ENCODE measurements at places on chromosomes 6 and 20.

DNA sequence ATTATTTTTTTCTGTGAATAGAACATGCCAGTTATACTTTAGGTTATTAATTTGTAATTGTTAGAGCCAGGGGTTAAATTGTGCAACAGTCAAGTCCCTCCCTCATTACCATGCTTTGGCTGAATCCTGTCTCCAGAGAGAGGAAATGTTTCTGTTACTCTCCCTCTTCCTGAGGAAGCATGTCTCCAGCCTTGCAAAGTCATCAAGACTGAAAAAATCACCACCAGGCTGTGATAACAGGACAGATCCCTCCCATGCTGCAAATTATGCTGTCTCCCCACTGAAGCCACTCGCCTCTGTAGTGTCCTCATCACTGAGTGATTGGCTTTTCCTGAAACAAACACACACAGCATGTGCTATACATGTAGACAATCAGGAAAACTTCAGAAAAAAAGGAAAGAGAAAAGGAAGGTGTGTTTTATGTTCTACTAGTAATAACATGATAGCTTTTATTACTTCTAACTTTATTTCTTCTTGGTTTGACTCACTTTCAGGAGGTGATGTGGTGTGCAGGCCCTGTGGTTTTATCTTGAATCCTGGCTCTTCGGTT lies 290.0 kb upstream of the JAG1 start:
- DNase-seq = no peak

GRCh38 chr20:39885975-39886649 lies 802.9 kb downstream of the MAFB start:
- no peak for DNase-seq

GRCh38 chr6:142624978-142625715 lies 319.8 kb downstream of the HIVEP2 start:
- no peak for DNase-seq

- DNase-seq = no peak
Measured at GRCh38 chr6:7264041-7264440, 49.0 kb downstream of the SSR1 start.

DNA sequence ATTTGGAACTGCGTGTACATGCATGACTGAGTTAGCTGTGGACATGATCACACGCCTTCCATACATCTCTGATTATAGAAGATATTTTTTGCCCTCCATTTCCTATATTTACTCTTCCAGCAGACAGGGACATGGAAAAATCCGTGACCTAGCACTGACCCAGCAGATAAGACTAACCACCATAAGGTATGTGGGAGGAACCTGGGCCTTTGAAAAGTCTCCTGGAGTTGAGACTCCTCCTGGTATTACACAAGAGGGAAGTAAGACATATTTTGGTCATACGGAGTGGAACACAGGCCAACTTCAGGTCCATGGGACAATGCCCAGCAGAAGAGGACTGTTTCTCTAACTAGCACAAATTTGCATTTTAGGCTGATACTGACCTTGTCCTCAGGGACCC lies 13.7 kb upstream of the SIRPB1 start:
- DNase-seq = no peak

DNA sequence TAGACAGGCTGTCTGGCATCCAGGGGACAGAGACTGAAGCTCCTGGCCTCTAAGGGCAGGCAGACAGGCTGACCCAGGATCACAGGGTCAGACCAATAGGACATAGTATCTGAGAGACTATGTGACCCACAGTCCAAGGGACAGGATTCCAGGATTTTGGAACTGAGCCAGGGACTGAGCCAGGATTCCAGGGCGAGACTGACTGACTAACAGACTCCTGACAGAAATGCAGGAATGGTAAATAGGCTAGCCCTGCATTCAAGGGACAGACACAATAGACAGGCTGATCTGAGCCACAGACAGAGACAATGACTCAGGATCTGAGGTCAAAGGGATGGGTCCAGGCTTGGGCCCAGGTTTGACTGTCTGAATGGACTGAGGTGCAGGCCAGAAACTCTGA lies 19.8 kb downstream of the XKR7 start:
- DNase-seq = no peak

DNA sequence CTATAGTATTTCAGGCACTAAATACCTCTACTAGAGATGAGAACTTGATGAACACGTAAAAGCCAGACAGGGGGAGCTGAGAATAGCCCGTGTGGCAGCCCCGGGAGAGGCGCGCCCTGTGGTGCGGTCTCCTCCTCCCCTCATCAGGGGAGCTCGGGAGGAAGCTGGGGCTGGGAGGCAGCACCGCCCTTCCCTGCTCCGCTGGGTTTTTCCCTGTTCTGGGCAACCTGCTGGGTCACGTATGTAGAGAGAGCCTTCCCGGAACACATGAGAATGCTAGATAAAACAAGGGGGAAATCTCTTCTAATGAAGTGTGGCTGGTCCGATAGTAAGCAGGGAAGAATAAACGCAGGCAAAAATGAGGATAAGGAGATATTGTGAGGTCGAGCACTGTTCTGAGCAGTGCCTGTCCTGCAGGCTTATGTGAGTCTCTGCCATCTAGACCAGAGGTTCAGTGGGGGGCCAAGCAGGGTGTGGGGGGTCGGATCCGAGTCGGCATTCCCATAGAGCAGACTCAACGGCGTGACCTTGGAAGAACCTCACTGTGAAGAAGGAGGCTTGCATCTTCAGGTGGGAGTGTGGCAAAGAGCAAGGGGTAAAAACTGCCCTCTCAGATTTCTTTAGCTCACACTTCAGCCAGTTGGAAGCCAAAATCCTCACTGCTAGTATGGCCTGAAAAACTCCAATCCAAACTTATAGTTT lies 13.4 kb upstream of the RPS6KA2 start:
- DNase-seq = no peak

GRCh38 chr6:36284359-36284758 lies 14.5 kb downstream of the PNPLA1 start:
- DNase-seq = no peak

DNA sequence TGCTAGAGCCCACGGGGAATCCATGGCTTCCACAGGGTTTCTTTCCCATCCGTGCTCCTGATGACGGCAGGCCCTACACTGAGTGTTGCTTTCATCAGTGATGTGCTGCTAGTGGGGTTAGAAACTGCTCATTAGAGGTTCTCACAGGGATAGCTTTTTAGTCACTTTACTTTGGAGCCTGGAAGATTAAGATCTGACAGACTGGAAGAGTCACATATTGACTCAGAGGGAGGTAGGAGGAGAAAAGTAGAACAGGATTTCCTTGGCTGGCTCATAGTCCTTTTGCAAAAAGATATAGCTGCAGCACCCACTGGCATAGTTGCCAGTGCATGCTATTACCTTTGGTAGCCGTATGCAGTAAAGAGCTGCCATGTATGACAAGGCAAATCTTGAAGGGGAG lies 890.3 kb downstream of the C6orf118 start:
- no peak for DNase-seq

GRCh38 chr6:165782134-165782533 lies 119.1 kb upstream of the PDE10A start:
- DNase-seq = no peak

GRCh38 chr20:64229507-64230061 lies 26.0 kb upstream of the PCMTD2 start:
- no peak for DNase-seq
